Stimulated activated CD8-positive, alpha-beta memory T cell treated with anti-CD3 and anti-CD28 coated beads, Interleukin-7, amount 100 ng/mL, for 24 hours (primary cell): ENCODE measurements at places on chromosomes 7 and 10.

DNA sequence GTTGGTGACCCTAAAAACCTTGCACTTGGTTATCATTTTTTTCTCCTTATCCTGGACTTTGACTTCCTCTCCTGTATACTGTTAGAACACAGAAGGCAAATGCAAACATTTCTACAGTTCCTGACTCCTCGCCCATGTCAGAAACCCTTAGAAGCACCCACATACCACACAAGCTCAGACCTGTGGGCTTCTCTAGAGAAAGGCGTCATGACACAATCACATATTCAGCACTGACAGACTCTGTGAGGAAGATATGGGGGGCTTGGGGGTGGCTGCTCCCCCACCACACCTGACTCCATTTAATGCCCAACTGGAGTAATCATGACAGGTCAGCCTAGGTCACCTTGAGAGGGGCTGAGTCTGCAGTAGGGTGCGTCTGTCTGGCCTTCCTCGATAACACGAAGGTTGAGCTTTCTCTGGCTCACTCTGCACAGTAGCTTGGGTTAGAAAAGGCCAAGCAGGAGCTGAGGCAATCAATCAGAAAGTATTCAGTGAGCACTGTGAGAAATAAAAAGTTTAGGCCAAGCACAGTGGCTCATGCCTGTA lies 50.9 kb downstream of the CCDC3 start:
- DNase-seq = no peak

GRCh38 chr10:71255808-71256660 lies 43.7 kb downstream of the UNC5B start:
- no peak for DNase-seq

DNA sequence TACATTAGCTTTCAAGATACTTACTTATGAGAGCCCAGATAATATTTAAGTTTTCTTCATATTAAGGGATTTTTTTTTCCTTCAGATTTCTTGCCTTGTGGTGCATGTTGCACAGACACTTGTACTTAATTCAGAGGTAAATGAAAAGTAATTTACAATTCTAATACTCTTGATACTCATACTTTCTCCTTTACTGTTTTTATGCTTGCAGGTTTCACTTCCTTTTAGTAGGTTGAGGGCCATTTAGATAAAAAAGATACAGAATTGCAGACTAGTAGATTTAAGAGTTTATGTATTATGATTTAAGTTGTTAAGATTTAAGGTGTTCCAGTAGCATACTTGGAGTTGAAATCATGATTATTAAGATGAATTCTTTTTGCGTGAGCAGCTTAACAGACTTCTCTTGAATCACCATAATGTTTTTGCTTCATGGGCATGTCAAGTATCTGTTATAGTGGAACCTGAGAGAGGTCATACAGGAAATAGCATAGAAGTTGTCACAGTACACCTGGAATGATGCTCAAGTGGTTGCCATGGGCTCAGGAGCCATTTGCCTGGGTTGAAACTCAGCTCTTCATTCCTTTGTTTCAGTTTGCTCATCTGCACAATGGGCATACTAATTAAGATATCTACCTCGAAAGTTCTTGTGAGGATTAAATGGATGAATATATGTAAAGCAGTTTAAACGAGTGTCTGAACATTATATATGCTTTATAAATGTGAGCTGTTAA lies 174.8 kb upstream of the PRPS1L1 start:
- no peak for DNase-seq

DNA sequence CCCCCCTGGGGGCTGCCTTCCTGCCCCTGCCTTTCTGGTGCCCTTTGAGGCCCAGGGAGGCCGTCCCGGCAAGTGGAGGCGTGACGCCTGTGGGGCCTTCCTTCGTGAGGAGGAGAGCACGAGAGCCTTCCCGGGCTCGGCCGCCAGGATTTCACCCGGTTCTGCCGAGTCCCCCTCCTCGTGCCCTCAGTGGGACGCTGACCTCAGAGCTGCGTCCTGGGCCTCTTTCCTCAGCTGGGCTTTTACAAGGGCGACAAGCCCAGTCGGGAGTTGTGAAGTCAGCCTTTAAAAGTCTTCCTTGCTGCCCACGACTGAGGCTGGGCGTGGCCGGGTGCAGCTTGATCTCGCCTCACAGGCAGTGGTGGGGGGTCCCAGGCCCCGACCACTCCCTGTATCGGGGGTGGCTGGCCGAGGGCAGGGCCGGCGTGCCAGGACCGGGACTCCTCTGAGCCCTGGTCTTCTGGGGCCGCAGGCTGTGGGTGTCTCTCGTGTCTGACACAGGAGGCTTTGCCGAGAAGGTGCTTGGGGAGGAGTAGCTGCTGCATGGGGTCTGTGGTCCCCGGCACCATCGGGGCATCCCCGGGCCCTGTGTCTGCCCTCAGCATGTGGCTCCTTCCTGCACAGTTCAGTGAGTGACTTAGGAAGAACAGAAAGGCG lies 41.8 kb downstream of the FAM20C start:
- no peak for DNase-seq

DNA sequence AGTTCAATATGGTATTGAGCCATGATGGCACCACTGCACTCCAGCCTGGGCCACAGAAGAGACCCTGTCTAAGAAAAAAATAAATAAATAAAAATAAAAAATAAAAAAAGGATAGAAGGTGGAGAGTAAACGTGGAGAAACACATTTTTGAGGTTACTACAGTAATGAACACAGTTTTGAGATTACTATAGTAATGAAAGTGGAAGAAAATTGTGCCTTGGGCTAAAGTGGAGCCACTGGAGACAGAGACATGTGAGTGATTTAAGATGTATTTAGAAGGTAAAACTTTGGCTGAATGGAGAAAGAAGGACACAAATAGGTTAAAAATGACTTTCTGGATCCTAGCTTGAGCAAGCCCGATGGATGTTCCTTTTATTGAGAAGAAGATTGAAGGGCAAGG lies 76.8 kb downstream of the HGF start:
- DNase-seq = no peak

DNA sequence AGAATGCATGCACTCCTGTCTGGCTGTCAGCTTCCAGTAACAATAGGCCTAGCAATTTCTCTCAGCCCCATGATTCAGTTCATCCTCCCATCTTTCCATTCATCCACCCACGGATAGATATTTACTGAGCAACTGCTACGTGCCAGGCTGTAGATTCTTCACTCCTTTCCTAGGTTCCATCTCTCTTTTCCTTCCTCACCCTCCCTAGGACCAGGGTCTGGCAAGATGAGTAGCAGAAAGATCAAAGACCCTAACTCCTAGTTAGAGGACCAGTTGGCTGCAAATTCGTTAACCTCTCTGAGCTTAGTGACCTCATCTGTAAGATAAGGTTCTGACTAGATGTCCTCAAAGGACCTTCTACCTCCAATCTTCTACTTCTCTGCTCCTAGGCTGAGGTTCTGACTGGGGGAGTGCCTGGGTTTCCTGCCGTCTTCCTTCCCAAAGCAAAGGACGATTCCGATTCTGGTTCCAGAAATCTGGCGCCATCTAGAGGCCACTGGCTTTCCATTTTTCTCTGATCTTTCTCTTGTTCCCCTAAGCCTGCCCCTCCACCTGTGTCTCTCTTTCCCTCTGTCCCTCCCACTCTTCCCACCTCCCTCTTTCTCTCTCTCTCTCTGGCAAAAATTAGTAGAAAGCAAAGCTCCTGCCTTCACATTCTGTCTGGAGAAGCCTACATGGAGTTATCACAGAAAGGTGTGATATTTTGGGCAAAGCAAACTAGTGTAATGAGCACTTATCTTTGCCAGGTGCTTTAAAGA lies 26.2 kb downstream of the TBATA start:
- DNase-seq = peak; percentile 51

GRCh38 chr7:103915680-103916357 lies 73.6 kb downstream of the RELN start:
- no peak for DNase-seq

DNA sequence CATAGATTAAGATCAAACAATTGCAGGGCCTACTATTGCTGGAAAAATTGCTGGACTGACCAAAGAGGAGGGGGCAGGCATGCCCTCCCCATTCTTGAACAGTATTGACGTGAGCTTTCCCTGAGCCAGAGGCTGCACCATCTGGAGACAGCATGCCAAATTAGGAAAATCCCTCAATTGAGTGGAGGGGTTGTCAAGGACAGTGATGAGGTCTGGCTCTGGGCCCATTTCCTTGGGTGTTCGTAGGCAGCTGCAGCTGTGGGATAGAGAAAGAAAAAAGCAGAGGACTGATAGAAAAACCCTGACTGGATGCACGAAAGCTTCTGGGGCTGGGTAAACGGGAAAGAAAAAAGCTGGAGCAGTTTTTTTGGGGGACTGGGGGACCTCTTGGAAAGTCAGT lies 22.8 kb upstream of the ORC5 start:
- DNase-seq = no peak
